ENCODE measurements at places on chromosomes 7 and 10. TPM values are rescaled to one million over a fixed set of nuclear protein-coding genes. Genes with fewer than 3 reads are reported as not detected.
A peak's percentile ranks its signal among the peaks of the same experiment; 100 is the strongest.

Gene CLRN3
- total RNA-seq, result not detected

GRCh38 chr7:15464667-15465121 lies 97.1 kb downstream of the AGMO start:
- DNase-seq, result no peak

DNA sequence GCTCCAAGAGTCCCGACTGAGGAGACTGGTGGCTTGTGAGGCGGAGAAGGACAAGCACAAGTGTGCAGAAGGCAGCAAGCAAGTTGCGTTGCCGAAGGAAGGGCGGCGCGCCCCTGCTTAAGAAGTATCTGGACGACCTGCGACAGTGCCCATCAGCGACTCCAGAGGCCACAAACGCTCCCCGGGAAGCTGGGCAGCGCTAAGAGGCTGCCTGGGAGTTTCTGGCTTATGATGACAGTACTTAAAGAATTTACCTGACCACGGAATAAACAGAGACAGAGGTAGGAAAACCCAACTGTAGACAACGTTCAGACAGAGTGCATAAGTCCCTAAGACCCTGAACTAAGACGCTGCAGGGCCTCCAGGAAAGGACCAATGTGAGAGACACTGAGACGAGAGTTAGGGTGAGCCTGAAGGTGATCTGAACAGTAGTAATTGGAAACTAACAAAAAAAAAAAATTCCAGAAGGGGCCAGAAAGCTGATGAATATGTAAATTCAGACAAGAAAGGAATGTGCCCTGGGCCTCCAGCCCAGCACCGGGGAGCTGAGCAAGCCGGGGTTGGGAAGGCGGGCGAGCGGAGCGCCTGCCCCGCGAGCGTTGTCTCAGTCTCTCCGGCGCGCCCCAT lies 1.0 kb downstream of the OSBPL3 start:
- DNase-seq, result no peak

GRCh38 chr10:44968500-44969400 lies 9.1 kb downstream of the RASSF4 start:
- peak; percentile 76 for DNase-seq

GRCh38 chr7:41924796-41925195 lies 221.9 kb upstream of the INHBA start:
- DNase-seq, result no peak

All from lower leg skin (tissue), 4 donors.